Stimulated activated naive B cell treated with anti-CD40 and anti-IgM and Interleukin-4, amounts not matched to agents 10 μg/mL and 1 μg/mL and 100 μg/mL, for 72 hours (primary cell): ENCODE measurements at places on chromosomes 5 and 9.

DNA sequence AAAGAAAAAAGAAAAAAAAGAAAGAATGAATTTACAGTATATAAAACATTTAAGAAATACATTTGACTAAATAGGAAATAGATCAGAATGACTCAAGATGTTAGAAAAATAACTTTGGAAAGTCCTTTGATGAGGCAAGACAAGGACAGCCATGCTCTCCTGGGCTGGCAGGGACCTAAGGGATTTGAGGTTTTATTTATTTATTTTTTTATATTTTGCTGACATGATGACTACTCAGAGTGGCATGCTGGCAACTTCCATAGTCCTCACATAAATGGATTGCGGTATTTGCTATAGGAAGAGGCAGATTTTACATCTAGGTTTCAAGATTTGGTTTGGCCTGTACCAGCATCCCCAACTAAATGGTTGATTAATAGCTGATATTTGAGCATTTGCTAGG is 17.7 kb downstream of the SLC28A3 start:
- DNase-seq, result no peak

- no peak for DNase-seq
Measured at GRCh38 chr9:124399968-124400940, 15.0 kb downstream of the PSMB7 start.

GRCh38 chr5:134003817-134004625 is 754 bp downstream of the VDAC1 start:
- peak; percentile 70 for DNase-seq

- peak; percentile 49 for DNase-seq
Measured at GRCh38 chr5:142017832-142018427, 5.1 kb upstream of the GNPDA1 start.

DNA sequence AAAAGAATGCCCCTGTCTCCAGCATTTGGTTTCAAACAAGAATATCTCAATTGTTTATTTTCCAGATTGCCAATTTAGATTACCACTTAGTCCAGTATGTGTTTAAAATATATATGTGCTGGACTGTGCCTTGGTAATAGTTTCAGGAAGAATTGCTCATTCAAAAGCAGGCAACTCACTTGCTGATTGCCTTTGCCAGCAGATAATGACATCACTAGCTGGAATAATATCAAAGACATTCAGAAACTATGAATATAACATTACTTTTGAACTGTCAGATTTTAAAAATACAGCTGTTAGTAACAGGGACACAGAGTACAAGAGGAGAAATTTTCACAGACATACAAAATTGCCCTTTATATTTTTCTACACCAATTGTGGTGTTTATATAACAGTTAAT is 96.0 kb upstream of the ITGA2 start:
- no peak for DNase-seq

- DNase-seq, result no peak
Measured at GRCh38 chr9:7394002-7394774, 405.4 kb downstream of the DMAC1 start.

- peak; percentile 35 for DNase-seq
Measured at GRCh38 chr5:110663525-110663924, 62.9 kb downstream of the TMEM232 start.

- DNase-seq, result no peak
Measured at GRCh38 chr5:4023091-4023752, 427.6 kb downstream of the IRX1 start.

GRCh38 chr9:69627281-69627680 is 44.9 kb downstream of the APBA1 start:
- no peak for DNase-seq

- DNase-seq, result no peak
Measured at GRCh38 chr5:143400541-143401226, 2.8 kb downstream of the NR3C1 start.

GRCh38 chr9:130847306-130848217 is 12.5 kb downstream of the ABL1 start:
- no peak for DNase-seq

- no peak for DNase-seq
Measured at GRCh38 chr5:107919969-107920368, 249.2 kb upstream of the EFNA5 start.

GRCh38 chr5:80125962-80126480 is 90.9 kb downstream of the THBS4 start:
- peak; percentile 15 for DNase-seq

GRCh38 chr5:8478326-8478725 is 609.4 kb downstream of the MTRR start:
- no peak for DNase-seq

DNA sequence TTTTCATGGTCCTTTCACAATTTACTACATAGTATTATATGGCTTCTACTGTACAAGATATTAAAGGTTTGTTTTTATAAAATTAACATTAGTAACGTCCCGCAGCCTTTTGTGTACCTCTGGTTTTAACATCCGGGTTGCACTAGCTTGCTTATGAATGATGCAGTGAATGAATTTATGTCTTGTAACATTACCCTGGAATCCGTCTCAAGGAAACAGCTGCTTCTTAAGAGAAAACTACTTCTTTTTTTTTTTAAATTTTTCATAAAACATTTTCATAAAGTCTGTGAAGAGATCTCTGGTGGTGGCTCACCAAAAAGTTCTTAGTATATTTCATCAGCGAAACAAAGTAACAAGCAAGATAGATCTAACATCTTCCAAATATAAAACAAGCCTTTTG is 23.6 kb downstream of the MARCHF3 start:
- DNase-seq, result no peak

DNA sequence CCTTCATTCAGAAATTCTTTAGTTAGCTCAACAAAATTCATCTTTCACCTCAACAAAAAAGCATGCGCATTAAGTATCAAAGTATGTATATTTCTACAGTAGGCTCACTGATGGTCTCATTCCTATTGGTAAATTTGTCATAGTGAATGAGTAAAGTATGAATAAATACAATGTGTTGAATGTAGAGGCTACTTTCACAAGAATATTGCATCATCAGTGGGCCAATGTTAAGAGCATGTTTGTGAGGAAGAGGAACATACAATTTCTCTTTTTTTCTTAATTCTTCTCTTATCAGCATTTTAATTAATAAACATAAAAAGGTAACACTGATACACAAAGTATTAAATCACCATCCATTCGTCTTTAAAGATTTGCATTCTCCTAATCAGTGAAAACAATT is 505.1 kb downstream of the CETN3 start:
- DNase-seq, result no peak

GRCh38 chr5:179621551-179622214 is 1.8 kb downstream of the HNRNPH1 start:
- no peak for DNase-seq

- no peak for DNase-seq
Measured at GRCh38 chr5:143314659-143315058, 88.8 kb downstream of the NR3C1 start.

DNA sequence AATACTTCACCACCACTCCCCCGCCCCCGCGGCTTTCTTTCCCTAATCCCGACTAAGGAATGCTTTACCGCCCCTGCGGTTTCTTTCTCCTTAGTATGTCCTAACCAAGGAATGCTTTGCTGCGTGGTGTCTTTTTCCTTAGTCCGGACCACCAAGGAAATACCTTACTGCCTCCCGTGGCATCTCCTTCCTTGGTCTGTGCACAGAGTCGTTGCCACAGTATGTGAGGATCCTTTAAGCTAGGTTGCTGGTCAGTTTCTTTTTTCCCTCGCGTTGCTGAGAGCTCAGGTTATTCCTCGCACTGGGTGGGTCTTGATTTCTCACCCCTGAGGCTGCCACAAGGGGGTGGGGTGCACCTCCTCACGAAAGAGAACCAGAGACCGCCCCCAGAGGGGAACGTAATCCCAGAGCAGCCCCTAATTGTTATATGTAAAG is 309.4 kb downstream of the NR3C1 start:
- no peak for DNase-seq

DNA sequence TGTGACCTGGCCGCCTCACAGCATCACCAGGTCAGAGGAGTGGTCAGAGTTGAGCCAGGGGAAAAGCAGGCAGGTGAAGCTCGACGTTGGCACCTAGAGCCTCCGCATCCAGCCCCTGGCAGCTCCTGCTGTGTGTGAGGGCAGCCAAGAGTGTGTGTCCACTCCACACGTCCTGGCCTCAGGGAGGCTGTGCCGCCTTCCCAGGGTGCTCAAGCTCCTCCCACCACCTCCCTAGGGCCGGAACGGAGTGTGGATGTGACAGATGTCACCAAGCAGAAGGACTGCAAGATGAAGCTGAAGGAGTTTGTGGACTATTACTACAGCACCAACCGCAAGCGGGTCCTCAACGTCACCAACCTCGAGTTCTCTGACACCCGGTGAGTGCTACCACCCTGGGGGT is 72.5 kb downstream of the PHF2 start:
- no peak for DNase-seq

GRCh38 chr9:18791074-18791473 is 241.9 kb downstream of the SAXO1 start:
- DNase-seq, result no peak

GRCh38 chr9:76112151-76112550 is 221.7 kb downstream of the PCSK5 start:
- no peak for DNase-seq

DNA sequence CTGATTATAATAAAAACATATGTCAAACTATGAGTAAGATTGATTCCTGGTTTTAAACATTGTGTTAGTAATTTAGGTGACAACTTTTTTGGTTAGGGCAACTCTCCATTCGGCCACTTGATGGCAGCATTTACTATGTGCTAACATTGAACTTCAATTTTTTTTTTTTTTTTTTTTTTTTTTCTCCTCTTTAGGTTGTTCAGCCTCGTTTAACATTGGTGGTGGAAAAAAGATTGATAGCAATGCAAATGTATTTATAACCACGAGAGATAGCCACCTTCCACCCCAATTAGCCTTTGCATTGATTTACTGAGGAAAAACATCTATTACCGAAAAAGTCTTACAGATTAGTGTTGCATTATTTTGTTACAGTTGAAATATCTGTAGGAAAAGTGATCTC is 159.1 kb downstream of the CSNK1G3 start:
- DNase-seq, result peak; percentile 22

- DNase-seq, result no peak
Measured at GRCh38 chr5:180208435-180209081, 453 bp downstream of the RASGEF1C start.

- no peak for DNase-seq
Measured at GRCh38 chr5:144209361-144209760, 38.7 kb downstream of the KCTD16 start.

DNA sequence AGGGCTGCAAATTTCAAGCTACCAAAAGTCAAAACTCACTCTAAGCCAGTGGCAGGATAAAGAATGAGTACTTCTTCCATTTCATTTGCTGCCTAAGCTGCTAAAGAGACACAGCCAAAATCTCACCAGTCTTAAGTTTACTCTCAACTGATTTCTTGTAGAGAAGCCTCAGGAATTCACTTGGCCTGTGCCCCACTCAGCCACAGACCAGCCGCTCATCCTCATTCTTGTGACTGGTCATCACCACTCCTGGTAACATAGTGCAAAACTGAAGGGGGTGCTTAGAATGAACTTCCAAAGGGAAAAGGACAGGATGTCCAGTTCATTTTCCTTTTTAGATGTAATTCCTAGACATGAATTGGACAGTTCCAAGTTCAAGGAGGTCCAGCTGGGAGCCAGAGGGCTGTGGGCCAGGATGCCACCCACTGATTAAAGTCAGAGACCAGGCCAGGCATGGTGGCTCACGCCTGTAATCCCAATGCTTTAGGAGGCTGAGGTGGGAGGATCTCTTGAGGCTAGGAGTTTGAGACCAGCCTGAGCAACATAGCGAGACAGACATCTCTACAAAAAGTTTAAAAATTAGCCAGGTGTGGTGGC is 72.7 kb upstream of the RANBP3L start:
- no peak for DNase-seq

GRCh38 chr5:118882666-118883065 is 105.7 kb downstream of the DTWD2 start:
- DNase-seq, result no peak

- no peak for DNase-seq
Measured at GRCh38 chr5:155276231-155276630, 262.7 kb downstream of the KIF4B start.

GRCh38 chr9:128254362-128254761 is 21.4 kb downstream of the GOLGA2 start:
- DNase-seq, result no peak

- no peak for DNase-seq
Measured at GRCh38 chr5:123344816-123345426, 78.3 kb downstream of the CEP120 start.

DNA sequence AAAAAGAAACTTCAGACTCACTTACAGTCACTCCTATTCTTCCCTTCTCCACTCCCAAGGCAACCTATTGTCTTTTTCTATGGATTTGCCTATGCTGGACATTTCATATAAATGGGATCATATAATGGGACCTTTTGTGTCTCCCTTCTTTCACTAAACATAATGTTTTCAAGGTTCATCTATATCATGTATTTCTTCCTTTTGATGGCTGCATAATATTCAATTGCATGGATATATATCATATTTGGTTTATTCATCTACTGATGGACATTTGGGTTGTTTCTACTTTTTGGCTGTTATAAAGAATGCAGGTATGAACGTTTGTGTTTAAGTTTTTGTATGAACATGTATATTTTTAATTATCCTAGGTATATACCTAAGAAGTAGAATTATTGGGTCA is 30.6 kb downstream of the ANKHD1 start:
- no peak for DNase-seq

DNA sequence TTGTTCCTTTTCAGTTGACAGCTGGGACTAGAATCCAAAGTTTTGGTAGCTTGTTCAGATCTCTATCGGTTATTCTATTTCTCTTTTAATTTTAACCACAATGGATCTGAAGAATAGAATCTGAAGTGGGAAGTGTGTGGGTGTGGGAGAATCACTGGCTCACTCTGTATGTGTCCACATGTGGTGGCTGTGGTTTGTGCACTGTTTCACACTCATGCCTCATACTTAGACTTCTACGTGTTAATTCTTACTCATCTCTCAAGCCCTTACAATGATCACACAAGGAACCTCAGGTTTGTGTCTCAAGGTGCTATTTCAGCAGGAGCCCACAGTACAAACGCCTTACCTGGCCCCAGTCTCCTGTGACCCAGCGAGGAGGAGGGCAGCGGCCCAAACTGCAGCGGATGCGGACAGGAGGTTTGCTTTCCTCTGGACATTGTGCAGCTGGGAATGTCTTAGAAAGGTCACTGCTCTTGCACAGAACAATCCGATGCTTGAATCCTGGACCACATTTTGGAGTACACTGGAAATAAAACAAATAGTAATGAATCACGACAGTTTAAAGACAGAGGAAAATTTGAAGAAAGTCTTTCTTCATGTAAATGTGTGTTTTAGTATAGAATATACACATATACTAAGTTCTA is 309.1 kb downstream of the ADAMTS6 start:
- no peak for DNase-seq

DNA sequence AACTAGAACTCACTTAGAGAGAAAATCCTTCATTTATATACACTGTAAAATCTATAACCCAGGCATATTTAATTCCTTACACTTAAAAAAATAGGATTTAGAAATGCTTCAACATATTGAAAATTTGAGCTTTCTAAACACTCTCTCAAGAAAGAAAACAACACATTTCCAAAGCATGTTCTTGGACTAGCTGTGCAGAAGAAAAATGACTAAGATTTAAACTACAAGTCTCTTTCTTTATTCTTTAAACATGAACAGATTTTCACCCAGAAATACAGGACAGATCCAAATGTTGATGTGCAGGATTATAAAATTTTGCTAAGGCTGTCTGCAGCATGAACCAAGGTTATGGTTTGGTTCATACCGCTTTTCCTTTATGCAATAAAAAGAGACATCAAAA is 77.7 kb upstream of the TUSC1 start:
- no peak for DNase-seq
